ENCODE measurements at places on chromosomes 5 and 9.

DNA sequence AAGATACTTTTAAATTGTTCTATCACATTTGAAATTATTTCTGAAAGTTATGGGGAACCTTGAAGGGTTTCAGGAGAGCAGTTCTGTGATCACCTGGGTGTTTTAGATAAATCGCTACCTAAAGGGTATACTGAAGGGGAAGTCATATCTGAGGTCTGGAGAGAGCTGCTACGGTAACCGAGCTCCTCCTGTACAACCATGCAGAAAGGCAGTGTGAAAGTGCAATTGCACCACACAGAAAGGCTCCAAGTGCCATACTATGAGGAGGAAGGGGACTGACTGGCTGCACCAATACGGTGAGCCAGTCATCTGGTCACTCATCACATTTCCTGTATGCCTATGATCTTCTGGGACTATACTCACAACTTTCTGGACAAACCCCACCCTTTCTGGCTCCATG is 241.4 kb upstream of the SLC24A2 start:
- DNase-seq = no peak

GRCh38 chr9:97188545-97188944 is 118.9 kb upstream of the CCDC180 start:
- no peak for DNase-seq

DNA sequence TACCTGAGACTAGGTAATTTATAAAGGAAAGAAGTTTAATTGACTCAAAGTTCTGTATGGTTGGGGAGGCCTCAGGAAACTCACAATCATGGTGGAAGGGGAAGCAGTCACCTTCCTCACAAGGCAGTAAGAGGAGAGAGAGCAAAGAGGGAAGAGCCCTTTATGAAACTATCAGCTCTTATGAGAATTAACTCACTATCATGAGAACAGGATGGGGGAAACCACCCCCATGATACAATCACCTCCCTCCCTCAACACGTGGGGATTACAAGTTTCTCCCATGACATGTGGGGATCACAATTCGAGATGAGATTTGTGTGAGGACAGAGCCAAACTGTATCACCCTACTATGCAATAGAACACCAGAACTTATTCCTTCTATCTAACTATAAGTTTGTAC is 27.9 kb downstream of the CD274 start:
- DNase-seq = no peak

DNA sequence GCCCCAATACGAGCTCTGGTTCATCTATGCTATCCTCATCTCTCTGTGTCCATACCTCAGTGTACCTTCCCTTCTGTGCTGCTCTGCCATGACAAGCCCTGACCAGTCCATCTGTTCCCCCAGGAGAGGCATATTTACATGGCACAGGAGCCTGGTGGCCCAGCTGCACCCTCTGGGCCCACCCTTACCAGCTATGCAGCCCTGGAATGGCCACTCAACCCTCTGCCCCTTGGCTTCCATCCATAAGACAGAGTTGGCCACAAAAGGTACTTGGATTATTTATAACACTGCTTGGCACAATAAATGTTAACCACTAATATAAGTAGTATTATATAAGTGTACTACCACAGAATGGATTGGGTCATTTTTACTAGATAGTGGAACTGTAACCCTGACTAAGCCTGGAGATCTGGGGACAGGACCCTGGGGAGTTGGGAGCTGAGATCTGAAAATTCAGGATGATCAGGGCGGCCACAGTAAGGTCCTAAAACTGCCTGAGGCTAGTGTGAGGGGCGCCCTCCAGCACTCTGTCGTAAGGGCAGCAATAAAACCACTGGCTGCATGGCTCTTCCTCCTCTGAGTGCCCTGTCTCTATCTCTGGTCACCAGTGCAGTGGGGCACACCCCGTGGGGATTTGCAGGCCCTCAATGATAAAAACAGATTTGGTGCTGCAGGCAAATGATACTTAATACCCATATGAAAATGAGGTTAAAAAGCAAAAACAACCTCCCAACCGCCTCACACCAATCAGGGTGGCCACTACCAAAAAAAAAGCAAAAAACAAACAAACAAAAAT is 65.8 kb downstream of the SEMA4D start:
- no peak for DNase-seq

- DNase-seq = no peak
Measured at GRCh38 chr9:125772740-125773139, 25.6 kb downstream of the PBX3 start.

DNA sequence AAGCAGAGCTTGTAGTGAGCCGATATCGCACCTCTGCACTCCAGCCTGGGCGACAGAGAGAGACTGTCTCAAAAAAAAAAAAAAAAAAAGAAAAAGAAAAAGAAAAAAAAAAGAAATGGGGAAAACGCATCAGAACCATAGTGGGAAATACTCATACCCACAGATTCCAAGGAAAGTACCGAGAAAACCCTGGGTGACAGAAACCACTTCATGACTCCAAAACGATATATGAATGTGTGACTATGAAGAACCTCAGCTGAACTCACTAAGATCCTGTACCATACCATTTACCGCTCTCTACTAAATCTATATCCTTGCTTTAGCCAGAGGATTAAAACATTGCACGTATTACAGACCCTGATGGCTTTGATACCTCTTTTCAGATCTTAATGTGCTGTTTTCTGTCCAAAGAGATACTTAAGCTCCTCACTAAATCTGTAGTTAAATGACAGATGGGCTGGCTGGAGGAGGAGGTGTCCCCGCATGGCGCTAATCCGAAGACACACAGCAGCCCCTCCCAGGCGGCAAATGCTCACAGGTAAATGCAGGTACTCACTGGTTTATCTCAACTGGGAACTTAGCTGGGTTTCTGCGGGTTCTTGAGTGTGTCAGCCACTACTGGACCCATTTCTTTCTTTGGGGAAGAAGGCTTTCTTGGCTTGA is 2.8 kb downstream of the LPCAT1 start:
- DNase-seq = no peak

DNA sequence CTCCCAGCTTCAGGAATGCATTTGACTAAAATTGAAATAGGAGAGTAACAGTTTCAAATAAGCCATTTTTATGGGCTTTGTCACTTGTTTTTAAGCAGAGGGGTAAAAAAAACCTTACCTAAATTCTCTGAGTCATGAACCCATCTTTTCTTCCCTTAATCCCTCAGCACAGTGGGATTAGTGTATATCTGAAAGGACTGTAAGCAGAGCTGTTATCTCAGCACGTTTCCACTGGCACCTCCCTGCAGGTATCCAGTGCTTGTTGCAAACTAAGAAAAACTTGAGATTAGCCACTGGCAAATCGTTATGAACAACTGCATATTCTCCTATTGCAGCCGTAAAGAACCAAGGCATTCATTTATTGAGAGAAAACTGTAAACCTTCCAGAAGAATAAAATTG is 872.7 kb downstream of the EFNA5 start:
- DNase-seq = no peak

- DNase-seq = peak; percentile 92
Measured at GRCh38 chr5:135191084-135191826, 157.2 kb upstream of the PITX1 start.

- DNase-seq = peak; percentile 80
Measured at GRCh38 chr5:43007246-43007910, 32.7 kb downstream of the ANXA2R start.

GRCh38 chr9:19281801-19282200 is 51.3 kb downstream of the DENND4C start:
- no peak for DNase-seq

GRCh38 chr5:92908952-92909601 is 671.9 kb downstream of the NR2F1-AS1 start:
- no peak for DNase-seq

- no peak for DNase-seq
Measured at GRCh38 chr5:127358284-127358683, 67.7 kb downstream of the MEGF10 start.

- no peak for DNase-seq
Measured at GRCh38 chr9:132646726-132647125, 23.1 kb downstream of the DDX31 start.

DNA sequence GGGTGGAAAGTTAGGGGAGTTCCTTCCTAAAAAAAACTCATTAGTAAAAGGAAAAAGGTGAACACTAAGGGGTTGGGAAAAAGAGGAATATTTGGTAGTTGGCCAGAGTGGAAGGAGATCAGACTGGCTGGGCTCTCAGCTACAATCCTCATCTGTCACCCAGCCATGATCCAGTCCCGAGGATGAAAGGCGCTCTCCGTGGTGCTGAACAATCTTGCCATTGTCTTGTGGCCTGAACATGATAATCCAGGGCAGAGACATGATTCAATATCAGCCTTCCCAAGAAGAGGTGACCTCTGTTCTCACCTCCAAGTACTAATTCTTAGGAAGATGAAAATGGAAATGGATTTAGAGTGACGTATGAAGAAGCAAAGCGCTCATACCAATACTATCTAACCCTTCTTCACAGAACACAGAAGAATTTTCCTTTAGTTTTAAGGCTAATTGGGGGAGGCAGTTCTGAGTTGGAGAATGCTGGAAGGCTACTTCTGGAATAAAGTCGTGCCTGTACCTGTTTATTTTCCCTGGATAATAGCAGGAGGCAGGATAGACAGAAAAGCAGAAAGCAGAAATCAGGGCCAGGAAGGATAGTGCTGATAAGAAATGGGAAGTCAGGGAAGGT is 36.6 kb upstream of the MYORG start:
- peak; percentile 73 for DNase-seq

GRCh38 chr5:87155106-87155505 is 112.6 kb upstream of the RASA1 start:
- no peak for DNase-seq

DNA sequence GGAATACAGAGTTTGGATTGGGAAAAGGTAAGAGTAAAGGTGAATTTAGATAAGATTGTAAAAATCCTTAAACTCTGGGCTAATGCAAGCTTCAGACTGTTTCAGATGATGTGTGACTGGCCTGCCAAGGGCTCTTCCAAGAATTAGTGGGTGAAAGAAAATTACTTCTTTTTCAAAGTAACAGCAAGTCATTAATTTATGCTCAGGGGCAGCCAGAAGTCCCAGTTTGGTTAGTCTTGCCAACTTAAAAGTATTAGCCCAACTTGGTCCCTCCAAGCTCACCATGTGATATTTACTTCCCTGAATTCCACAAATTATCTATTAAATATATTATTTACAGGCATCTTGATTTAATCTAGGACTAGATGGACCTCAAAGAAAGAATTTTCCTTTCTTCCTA is 947.8 kb downstream of the NR2F1-AS1 start:
- DNase-seq = no peak
